COLO829 (cell line): ENCODE measurements at places on chromosomes 7 and 10.

DNA sequence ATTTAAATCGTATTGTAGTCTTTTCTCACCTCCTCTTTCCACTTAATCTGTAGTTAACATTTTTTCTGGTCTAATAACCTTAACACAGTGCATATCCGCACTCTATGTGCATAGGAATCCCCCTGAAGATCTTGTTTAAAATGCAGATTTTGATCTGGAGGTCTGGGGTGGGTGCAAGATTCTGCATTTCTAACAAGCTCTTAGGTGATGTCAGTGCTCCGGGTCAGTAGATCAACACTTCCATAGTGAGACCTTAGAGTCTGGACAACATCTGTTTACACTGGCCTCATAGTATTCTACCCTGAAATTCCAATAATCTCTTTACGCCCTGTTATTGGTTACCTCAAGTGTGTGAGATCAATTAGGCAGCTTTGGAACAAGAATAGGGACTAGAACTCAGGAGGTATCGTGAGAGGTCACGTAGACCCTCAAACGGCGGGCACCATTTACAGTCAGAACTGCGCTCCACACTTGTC, 434 bp upstream of the PLEKHA8 start:
- DNase-seq: no peak

- DNase-seq: peak; percentile 57
Measured at GRCh38 chr10:80664071-80664680, 126.5 kb downstream of the SH2D4B start.

DNA sequence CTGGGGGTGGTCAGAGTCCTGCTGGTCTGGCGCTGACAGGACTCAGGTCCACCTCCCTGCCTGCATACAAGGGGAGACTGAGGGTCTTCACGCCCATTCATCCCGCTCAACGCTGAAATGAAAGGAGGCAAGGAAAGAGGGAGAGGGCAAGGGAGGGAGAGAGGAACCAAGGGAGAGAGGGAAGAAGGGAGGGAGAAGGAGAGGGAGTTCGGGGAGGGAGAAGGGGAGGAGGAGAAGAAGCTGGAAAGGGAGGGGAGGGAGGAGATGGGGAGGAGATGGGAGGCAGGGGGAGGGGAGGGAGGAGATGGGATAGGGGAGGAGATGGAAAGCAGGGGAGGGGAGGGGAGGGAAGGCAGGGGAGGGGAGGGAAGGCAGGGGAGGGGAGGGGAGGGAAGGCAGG, 69.4 kb upstream of the INPP5A start:
- DNase-seq: no peak

GRCh38 chr10:124059551-124059950, 33.8 kb downstream of the CHST15 start:
- no peak for DNase-seq

- no peak for DNase-seq
Measured at GRCh38 chr10:77768039-77768438, 130.4 kb upstream of the KCNMA1 start.

- no peak for DNase-seq
Measured at GRCh38 chr7:33157781-33158180, 28.4 kb downstream of the BBS9 start.

DNA sequence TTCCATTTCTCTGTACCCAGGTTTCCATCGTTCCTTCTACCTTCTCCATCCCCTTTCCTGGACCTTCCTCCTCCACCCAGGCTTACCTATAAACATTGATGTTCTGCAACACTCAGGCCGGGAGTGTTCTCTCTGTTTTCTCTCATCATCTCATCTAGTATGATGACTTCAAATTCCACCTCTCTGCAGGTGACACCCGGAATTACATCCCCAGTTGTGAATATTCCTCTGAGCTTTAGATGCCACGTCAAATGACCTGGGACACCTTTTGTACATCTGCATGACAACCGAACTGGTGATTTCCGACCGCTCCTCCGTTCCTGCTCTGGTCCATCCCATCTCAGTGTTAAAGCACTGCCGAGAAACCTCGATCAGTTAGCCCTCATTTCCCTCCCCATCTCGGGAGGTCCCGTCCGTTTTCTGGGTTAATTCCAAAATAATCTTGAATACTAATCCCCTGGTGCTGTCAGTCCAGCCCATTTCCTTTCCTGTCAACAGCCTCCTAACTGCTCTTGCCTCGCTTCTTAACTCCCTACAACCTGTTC, 76.7 kb upstream of the SAMD8 start:
- no peak for DNase-seq

DNA sequence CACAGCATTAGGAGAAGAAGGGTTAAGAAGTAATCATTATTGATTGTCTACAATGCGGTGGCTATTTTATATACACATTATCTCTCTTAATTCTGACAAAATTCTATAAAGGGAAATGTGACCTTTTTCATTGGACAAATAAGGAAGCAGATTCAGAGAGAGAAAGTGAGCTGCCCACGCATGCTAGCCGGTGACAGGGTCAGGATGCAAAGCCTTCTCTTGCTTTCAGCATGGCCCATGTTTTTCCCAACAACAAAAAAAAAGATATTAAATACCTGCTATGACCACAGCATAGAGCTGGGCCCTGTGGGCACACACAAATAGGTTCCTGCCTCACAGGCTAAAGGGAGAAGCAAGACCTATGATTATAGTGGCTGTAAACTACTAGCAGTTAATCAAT, 66.8 kb downstream of the PPP1R3C start:
- DNase-seq: no peak

DNA sequence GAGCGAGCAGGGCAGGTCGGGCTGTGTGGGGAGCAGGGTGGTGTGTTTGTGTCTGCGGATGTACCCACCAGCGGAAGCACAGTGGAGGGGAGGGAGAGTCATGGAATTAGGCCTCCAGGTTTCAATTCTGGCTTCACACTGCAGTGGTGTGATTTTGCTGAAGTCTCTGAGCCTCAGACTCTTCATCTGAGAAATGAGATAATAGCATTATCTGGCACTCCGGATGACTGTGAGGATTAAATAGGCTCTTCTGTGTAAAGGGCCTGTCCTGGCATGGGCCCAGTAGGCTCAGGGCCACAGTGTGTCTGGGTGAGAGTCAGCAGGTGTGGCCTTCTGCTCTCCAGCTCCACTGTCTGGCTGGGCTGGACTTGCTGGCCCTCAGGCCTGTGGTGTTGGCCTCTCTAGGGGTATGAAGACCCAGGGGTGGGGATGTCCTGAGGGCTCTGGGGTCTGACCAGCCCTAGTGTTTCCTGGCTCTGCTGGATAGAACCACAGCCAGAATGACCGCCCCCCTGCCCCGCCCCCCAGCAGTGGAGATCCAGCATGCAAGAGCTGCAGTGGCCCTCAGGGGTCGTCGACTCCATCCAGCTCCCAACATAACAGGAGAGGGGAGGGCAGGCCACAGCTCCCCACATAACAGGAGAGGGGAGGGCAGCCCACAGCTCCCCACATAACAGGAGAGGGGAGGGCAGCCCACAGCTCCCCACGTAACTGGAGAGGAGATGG, 178.6 kb downstream of the RPS24 start:
- peak; percentile 11 for DNase-seq

DNA sequence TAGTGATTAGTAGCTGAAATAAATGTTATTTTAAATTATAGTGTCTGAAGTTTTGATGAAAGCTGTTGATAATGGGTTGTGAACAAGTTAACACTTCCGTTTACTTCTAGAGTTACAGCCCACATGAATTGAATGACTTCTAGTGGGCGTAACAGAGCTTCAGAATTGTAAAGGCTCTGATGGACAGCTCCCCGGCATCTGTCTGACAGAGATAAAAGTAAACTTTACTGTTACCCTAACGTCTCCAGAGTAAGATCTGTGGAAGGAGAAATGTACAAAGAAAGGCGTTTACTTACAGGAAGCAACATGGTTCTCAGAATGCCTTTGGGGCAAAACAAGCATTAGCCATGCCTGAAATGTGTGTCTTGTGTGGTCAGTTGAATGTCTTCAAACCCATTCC, 124.4 kb downstream of the ADARB2 start:
- no peak for DNase-seq

DNA sequence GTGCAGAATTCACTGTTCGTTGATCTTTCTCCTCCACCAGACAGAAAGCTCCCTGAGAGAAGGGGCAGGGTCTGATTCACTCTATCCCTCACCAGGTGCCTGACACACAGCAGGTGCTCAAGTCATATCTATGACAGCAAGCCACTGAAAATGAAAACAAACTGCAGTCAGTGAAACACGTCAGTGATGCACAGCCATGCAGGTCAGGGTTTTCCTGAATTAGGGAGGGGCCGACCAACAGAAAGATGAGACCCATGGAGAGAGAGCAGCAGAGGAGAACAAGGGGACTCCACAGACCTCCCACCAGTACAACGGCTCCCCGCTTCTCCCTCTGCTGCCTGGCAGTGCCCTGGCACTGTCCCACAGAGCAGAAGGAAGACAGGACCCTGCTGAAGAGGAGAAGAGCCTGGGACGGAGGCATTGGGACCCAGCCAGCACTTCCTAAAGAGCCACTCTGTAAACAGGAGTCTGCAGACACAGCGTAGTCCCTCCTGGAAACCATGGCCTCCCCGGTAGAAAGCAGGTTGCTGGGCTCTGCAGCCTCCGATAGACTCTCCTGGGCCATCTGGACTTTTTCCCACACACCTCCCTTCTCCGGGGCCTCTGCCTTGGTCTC, 50.3 kb downstream of the FAM53B start:
- DNase-seq: no peak

GRCh38 chr10:70060389-70060788, 7.7 kb downstream of the MACROH2A2 start:
- no peak for DNase-seq

- no peak for DNase-seq
Measured at GRCh38 chr7:147406521-147407135, 1183.9 kb upstream of the C7orf33 start.

DNA sequence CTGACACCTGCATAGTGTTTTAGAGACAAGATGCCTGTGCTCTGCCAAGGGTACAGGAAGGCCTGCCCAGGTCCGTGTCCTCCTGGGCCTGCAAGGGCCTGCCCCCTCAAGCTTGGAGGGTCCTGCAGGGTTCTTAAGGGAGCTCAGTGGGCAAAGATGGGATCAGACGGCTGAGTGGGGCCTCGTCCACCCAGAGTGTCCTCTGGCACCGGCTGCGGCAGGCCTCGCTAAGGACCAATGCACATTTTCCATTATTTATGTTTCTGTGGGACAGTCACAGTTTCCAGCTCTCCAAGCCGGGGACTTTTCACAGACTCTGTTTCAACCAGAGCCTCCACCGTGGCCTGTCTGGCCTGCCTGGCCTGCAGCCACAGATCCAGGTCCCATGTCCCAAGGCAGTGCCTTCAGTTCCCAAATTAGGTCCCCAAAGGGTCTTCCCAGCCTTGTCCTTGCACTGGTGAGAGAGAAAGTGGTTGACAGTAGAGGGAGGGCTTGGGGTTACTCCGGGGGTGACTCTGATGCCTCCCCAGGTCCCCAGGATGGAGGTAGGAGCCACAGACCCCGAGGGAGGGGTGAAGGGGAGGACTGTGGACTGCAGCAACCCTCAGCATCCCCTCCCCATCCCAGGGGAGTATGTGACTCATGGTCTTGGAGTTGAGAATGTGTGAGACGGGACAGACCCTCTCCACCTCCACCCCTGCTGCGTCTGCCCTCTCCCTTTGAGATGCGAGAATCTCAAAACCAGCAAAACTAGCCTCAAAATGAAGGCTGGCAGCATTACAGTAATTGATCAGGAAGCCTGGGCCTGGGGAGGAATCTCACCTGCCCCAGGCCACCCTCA, 14.8 kb downstream of the MYL10 start:
- DNase-seq: no peak

DNA sequence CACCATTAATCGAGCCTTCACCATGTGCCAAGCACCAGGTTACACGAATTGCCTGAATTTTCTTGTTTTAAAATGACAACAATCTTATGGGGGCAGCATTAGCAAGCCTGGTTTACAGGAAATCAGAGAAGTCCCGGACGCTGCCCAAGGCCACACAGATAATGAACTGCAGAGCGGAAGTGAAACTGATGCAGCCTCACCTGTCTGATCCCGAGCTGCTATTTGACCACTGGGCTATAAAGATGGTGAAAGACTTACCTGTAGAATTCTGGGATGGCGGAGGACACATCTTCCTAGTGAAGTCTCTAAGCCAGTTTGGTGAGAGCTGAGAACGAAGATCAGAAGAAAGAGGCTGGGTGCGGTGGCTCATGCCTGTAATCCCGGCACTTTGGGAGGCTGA, 21.7 kb upstream of the GALNTL5 start:
- no peak for DNase-seq

DNA sequence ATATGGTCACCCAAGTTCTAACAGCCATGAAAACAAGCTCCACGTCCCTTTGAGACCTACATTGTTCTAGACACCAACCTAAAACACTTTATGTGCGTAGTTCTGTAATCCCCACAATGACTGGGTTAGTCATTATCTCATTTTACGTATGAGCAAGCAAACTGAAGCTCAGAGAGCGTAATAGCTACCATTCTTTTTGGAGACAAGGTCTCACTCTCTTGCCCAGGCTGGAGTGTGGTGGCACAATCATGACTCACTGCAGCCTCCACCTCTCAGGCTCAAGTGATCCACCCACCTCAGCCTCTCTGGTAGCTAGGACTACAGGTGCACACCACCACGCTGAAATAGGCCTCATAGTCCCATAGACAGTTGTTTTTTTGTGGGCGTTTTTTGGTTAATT, 10.5 kb downstream of the DAGLB start:
- DNase-seq: no peak

DNA sequence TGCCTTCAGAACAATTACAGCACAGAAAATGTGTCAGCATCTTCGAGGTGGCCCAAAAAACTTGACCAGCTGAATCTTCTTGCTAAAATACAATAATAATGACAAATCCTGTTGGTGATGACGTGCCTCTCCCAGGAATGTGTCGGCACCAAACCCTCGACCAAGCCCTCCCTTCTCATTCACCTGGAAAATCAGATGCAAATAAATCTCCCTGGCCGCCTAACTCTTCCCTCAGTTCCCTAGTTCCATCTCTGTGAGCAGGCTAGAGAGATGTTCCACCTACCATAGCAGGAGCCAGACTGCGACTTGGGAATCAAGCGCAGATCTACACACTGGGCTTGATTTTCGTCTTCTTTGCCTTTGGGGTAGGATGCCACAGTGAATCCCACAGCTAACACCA, 4.1 kb downstream of the PRSS1 start:
- no peak for DNase-seq

DNA sequence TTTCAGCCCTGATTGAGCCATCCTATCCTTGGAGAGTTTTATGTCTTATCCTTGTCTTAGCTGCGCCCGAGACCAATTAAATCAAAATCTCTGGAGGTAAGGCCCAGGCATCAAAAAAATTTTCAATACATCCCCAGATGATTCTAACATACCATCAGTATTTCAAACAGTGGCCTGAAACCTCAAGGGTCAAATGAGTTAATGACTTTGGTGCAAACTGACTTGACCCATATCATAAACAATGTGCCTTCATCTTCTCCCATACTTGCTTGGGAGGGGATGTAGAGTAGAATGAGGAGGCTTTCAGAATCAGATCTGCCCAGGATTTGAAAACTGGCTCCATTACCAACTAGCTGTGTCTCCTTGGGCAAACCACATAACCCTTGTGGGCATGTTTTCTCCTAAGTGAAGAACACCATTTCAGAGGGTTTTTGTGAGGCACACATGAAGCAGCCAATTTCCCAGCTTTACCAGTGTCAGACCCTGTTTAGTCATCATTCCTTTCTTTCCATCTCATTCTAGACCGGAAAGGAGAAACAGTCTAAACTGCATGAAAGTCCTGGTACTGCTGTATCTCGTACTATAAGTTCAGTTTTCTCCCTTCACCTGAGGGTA, 35.7 kb upstream of the ATXN7L1 start:
- DNase-seq: no peak
